ENCODE measurements at places on chromosomes 5 and 9.

- no peak for DNase-seq
Observed at GRCh38 chr5:32545102-32545800, 40.1 kb upstream of the SUB1 start.

- DNase-seq = no peak
Observed at GRCh38 chr5:16726538-16726946, 109.7 kb upstream of the RETREG1 start.

GRCh38 chr5:41418220-41419031 is 92.0 kb downstream of the PLCXD3 start:
- no peak for DNase-seq

GRCh38 chr5:14129123-14129522 is 14.0 kb upstream of the TRIO start:
- no peak for DNase-seq

DNA sequence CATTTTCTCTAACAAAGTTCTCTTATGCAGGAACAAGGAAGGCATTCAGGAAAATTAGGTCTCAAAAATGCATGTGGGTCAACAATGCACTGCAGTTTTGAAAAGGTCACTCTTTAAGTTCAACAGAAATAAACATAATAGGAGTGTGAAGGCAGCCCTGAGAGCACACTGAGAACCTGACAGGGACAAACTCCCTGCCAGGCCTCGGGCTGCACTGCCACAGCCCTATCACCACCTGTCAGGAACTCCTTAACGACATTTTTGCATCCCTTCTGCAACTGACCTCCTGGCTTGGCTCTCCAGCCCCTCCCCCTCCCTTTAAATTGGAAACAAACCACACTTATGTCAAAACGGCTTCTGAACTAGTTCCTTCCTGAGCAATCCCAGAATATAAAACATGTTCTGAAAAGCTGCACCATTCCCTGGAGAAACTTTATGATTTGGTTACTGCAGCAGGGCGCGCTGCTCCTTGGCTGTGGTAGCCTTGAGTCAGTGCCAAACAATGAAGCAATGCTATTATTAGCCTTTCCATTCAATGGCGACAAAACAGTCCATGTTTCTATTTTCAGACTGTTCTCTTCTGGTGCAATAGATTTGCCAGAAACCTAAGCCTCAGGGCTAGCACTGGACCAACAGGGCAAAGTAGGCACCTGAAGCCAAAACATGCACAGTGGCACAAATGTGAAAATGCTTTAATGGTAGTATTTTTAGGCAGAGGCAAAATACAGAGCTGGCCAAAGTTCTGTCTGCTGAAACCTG is 160.1 kb upstream of the ZNF608 start:
- DNase-seq = peak; percentile 89

DNA sequence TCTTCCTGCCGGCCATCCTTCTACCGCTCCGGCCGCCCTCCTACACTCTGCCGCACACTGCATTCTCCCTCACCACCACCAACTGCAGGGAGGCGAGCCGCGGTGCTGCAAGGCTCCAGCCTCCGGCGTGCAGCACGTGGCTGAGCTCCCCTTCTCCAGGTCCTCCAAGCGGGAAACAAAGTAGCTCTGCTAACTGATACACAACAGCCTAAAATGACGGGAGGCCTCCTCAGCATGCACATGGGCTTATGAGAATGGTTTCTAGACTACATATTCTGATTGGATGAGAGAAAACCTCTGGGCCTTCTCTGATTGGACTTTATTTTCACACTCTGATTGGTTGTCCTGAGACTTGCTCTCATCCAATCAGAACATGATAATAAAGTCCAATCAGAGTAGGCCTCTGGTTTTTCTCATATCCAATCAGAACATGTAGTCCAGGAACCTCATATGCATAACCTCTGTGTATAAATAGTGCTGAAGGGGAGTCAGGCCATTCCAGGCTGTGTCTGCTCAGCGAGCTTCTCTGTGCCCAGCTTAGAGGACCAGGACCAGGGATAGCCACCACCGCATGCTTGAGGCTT is 27.0 kb upstream of the ZNF354B start:
- DNase-seq = no peak

- no peak for DNase-seq
Observed at GRCh38 chr5:16578474-16578883, 38.3 kb downstream of the RETREG1 start.

DNA sequence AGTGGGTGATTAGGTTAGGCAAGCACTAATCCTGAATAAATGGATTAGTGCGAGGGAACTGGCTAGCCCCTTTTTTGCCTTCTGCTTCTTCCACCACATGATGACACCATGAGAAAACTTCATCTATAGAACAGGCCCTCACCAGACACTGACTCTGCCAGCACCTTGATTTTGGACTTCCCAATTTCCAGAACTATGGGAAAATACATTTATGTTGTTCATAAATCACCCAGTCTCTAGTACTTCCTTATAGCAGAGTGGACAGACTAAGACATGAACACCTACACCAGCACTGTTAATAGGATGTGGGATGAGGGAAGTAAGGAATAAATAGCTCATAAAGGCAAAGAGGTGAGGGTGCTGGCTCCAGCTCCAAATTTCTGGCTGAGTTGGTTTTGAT is 1.4 kb downstream of the ZNF622 start:
- no peak for DNase-seq

GRCh38 chr5:125277494-125278154 is 531.2 kb upstream of the ZNF608 start:
- peak; percentile 72 for DNase-seq

GRCh38 chr9:4366591-4367330 is 66.9 kb upstream of the GLIS3 start:
- DNase-seq = peak; percentile 9

GRCh38 chr5:41465493-41466171 is 44.8 kb downstream of the PLCXD3 start:
- no peak for DNase-seq

DNA sequence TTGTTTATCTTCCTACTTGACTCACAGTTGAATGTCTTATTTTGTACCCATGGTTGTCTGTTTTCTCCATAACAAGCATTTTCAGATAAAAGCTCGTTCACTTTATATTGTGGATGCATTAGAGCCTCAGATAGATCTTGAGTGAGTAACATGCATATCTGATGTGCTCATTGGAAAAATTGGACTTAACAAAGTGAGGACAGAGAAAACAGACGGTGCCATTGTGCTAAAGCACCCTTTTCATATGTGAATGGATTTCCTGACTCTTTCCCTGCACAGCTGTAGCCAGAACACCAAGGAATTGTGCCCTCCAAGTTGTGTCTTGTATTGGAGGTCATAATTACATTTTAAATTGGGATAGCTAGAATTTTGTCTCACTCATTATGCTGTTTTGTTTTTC is 325.8 kb upstream of the MEF2C start:
- DNase-seq = no peak

GRCh38 chr5:147225938-147226337 is 8.9 kb upstream of the STK32A start:
- no peak for DNase-seq

GRCh38 chr5:165086465-165086864 is 1581.0 kb downstream of the MAT2B start:
- DNase-seq = no peak

GRCh38 chr5:36679221-36679989 is 73.0 kb downstream of the SLC1A3 start:
- no peak for DNase-seq

GRCh38 chr9:114187827-114188226 is 32.5 kb downstream of the COL27A1 start:
- no peak for DNase-seq

GRCh38 chr5:168062239-168062638 is 229.2 kb upstream of the WWC1 start:
- no peak for DNase-seq

- no peak for DNase-seq
Observed at GRCh38 chr5:166377756-166378155, 1913.7 kb upstream of the WWC1 start.

DNA sequence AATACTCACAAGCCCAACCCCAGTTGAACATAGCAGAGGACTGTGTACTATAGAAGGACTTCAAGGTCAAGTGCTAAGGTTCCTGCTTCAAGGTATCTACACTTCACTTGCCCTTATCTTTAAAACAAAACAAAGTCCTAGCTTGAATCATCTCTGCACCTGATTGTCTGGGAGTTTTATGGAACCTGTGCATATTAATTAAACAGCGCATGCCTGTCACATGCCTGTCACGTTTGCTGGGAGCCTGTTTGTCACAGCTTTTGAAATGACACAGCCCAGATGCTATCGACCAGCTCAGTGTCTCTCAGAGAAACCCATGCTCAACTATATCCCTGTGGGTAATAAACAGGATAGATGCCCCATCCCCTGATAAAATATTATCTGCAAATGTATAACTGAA is 476.0 kb downstream of the ZSWIM6 start:
- no peak for DNase-seq

GRCh38 chr9:18985464-18985951 is 47.5 kb downstream of the SAXO1 start:
- DNase-seq = no peak

- DNase-seq = no peak
Observed at GRCh38 chr5:161548487-161549094, 2.1 kb upstream of the GABRB2 start.

GRCh38 chr9:90259311-90260246 is 383.0 kb downstream of the DIRAS2 start:
- DNase-seq = no peak

DNA sequence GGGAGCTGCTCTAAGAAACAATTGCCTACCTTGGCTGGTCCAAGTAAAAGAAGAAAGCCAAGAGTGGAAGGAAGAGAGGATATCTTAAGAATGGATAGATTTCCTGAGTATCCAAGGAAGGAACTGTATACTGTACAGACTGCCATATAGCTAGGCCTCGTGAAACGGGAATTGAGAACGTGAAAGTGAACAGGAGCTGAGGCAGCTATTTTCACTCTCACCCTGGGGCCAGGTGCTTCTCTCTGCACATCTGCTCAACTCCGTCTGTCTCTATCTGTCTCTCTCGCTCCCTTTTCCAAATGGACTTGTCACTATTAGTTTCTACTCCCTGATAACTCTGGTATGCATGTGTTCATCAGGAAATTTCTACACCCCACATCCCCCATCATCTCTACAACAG is 35.9 kb upstream of the TESK1 start:
- no peak for DNase-seq

- no peak for DNase-seq
Observed at GRCh38 chr5:37575541-37576489, 196.7 kb downstream of the WDR70 start.

DNA sequence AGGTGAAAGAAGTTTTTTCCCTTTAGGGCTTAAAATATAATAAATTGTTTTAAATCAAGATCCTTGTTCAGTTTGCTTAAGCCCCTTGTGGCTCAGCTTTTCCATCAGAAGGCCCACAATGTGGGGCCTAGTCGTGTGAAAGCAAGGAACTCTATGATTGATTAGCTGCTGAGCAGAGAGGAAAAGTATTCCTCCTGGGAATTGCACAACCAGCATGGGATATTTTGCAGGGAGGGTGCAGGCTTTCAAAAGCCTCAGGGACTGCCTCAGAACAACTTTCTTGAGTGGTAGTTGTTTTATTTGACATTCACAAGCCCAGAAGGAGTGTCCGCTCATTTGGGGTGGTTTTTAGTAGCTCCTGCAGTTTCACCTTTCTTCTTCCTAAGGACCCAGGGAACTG is 19.8 kb downstream of the TTC23L start:
- DNase-seq = peak; percentile 51

GRCh38 chr5:67395790-67396418 is 199.3 kb upstream of the CD180 start:
- no peak for DNase-seq
